AG08395 (cell line): ENCODE measurements at places on chromosomes 11 and 22.

DNA sequence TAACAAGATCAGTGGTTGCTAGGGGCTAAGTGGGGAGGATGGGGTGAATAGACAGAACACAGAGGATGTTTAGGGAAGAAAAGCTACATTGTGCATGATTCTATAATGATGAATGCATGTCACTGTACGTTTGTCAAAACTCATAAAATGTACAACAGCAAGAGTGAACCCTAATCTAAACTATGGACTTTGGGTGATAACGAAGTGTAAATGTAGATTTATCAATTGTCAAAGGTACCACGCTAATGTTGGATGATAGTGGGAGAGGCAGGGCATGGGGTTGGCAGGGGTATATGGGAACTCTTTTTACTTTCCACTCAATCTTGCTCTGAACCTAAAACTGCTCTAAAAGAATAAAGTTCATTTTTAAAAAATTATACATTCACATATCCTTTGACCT is 21.3 kb upstream of the SLC5A1 start:
- DNase-seq: no peak

DNA sequence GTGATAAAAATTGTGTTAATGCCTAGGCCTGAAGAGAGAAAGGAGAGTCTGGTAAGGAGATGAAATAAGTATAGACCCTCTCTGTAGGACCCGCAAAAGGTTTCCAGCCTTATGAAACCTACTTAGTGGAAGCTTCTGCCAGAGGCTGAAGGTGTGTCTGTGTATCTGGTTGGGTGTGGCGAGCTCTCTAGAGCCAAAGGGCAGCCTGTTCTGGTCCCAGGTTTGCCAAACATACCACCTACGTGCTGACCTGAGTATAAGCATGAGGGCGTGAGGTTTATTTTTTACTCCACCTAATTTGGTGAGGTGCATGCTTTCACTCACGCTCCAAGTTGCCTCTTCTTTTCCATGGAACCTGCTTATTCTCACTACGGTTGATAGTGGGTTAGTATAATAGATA is 5.6 kb downstream of the CSTPP1 start:
- no peak for DNase-seq

GRCh38 chr22:22896601-22897000 is 9.0 kb downstream of the IGLL5 start:
- no peak for DNase-seq

DNA sequence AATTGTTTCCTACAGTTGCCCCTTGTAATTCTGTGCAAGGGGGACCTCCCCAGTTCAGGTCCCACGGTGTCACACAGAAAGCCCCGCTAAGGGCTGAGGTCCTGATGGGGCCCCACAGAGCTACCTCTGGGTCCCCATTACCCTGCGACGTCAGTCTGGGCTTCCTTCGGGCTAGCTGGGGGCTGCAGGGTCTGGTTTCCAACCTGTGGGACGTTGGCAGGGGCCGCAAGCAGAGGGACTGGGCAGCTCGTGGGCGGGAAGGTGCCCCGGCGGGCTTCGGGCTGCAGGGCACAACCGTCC is 698 bp downstream of the SLC37A4 start:
- no peak for DNase-seq

DNA sequence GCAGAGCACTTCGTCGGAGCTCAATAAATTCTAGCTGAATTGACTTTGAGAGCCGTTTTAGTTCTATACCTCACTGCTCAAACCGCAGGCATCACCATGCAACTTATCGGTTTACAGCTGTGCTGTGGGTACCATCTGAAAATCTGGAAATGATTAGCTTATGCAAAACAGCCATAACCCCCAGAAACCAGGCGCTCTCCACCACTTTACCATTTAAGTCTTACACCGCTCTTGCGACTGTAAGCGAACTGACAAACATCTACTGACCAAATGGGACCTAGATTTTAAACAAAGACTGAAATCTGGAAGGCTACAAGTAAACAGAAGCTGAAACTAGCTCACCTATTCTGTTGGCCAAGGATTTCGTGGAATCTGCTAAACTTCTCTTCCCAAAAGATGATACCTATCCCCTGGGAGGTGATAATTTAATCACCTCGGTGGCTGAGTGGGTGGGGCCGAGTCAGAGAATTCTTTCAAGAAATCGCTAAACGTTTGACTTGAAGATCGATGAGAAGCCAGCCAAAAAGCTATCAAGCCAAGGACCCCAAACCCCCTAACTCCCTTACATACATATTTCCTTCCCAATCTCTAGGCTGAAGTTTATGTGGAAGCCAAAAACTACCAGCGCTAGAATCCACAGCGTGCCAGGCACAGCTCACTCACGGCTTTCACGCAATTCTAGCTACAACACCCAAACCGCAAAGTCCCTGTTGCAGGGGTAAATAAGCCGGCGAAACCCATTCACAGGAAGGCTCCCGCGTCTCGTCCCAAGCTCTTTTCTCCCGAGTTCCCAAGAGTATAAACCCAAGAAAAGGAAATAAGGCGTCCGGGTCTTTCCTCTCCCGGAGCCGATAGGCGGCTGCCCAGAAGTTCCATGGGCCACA is 644 bp downstream of the SPTY2D1 start:
- no peak for DNase-seq

DNA sequence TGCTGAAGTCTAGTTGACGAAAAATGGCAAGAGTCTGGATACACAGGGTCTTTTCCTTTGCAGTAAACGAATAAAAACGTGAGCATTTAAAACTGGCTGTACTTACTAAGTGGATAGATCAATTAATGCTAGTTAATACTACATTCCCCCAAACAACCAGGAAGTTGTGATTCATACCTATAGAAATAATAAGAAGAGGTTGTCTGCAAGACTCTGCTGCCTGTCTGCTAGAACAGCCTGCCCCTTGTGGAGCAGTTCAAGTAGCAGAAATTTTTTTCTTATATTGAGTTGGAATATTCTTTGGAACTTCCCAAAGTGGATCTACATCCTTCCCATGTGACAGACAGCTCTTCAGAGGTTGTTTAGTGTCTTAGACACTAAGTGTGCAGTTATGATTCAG is 86.8 kb downstream of the TEAD1 start:
- no peak for DNase-seq

DNA sequence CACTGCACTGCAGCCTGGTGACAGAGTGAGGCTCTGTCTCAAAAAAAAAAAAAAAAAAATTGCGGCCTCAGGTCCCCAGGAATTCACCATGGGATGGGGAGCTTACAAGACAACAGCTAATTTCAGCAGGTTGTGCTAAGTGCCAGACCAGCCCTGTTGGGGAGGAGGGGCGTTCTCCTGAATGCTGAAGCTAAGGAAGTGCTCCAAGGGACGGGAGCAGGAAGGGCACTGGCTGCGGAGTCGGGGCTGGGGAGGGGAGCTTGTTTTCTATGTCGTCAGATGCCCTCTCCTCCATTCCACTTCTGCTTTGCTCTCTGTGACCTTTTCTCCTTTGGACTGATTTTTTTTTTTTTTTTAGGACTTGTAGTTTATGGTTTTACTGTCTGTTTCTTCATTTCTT is 4.5 kb downstream of the ADAMTS15 start:
- DNase-seq: no peak

GRCh38 chr11:65115361-65116082 is 2.0 kb downstream of the ZNHIT2 start:
- DNase-seq: no peak

DNA sequence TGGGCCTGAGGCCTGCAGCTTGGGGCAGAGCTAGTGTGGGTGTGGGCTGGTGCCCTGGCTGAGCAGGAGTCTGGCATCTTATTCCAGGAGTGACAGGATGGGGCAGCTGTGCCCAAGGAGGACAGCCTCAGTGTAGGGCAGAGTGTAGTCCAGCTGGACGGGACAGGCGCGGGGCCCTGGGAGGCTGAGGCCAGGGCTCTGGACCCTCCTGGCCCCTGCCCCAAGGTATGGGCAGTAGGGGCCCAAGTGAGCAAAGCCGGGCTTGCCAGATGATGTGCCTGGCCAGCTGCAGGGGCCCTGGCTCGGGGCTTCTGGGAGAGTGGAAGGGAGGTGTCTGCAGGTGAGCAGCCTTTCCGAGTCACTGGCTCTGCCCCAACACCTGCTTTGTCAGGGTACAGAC is 1190.9 kb downstream of the BRD1 start:
- no peak for DNase-seq

DNA sequence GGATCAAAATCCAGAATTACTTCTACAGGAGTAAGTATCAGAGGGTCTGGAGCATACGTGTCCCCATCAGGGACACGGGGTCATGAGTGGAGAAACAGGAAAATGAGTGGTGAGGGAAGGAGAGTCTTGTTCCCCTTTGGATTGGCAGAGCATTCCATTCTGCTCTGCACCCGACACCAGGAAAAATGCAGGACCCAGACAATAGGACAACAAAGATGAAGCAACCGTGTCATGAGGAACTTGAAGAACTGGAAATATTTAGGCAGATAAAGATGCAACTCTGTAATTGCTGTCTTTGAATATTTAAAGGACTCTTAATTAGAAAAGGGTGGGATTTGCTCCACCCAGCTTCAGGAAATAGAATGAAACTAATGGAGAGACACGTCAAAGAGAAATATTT is 89.0 kb upstream of the BLID start:
- DNase-seq: no peak

- DNase-seq: no peak
These were observed 73.1 kb downstream of the COMMD9 start for GRCh38 chr11:36216061-36216615.

- DNase-seq: peak; percentile 75
These were observed 21.2 kb upstream of the BLID start for GRCh38 chr11:122137078-122137793.

DNA sequence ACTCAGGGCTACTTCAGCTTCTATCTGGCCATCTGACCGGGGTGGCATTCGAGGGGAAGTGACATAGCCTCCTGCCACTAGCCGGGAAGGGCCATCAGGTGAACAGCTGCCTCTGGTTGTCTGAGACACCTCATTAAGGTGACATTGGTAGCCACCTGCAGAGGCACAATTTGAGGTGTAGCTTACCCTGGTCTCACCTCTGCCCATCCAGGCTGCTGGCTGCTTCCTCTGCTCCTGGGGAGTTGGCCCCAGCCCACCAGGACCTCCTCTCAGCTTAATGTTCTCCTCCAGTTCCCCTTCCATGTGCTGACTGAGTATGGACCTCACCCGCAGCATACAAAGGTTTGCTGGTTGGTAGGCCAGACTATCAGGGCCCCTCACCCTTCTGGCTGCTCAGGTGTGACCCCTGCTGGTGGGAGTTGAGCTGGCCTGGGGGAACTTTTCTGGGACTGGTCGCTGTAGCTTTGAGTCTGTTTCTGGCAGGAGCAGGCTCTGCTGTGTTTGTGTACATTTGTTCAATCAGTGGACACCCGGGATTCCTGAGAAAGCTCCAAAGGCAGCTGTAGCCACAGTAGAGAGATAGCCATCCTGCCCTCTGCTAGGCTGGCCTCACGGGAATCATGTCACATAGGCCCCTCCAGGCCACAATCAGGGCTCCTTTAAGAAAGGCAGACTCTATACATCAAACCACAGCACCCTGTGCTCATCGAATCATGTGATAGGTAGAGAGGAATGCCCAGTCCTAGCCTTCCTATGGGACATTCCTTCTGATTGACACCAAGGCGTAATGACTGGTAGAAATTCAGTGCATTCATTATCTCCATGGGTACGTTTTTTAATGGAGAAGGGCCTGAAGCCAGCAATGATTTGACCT is 295.1 kb upstream of the PLET1 start:
- peak; percentile 52 for DNase-seq

GRCh38 chr11:130636722-130637464 is 188.4 kb downstream of the ADAMTS15 start:
- DNase-seq: peak; percentile 64

DNA sequence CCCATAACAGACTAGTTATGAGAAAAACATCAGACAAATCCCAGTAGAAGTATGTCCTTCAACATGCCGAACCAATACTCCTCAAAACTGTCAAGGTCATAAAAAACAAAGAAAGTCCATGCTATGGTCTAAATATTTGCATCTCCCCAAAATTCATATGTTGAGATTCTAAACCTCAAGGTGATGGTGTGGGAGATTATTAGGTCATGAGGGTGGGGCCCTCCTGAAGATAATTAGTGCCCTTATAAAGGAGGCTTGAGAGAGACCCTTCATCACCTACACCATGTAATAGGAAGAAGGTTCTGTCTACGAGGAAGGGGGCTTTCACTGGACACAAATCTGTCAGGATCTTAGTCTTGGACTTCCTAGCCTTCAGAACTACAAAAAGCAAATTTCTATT is 118.6 kb upstream of the GUCY1A2 start:
- no peak for DNase-seq

DNA sequence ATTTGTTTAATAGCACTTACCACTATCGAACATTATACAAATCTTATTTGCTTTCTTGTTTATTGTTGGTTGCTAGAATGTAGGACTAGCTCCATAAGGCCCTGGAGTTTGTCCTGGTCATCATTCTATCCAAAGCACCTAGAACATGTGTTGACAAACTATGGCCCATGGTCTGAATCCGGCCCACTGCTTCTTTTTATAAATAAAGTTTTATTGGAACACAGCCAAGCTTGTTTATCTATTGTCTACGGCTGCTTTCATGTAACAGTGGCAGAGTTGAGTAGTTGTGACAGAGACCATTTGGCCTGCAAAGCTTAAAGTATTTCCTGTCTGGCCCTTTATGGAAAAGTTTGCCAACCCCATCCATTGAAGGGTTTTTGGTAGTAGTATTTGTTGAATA is 38.8 kb downstream of the ATXN10 start:
- no peak for DNase-seq

DNA sequence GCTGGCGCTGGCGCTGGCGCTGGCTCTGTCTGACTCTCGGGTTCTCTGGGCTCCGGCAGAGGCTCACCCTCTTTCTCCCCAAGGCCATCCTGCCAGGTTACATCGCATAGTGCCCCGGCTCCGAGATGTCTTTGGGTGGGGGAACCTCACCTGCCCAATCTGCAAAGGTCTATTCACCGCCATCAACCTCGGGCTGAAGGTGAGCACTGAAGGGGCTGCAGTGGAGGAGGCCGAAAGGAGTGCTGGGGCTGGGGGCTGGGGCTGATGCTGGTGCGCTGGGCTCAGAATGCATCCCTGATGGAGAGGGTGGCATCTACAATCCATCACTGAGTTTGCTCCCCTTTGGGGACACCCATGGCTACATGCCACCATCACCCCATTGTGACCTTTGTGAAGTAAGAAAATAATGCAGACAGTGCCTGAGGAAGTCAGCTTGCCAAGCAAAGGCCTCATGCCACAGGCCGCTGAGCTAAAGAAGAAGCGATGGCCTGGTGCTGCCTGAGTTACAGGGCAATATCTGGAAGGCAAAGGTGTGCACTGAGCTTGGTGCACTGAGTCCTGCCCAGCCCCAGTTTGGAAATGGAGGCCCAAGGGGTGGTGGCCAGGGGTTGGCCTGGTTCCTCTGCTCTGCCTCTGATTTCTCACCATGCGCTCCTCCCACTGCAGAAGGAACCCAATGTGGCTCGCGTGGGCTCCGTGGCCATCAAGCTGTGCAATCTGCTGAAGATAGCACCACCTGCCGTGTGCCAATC is 620 bp downstream of the SMPD1 start:
- no peak for DNase-seq
